Stimulated activated CD4-positive, alpha-beta T cell treated with anti-CD3 and anti-CD28 coated beads, Interleukin-1b, Interleukin-23, amount 100 ng/mL, for 48 hours (primary cell): ENCODE measurements at places on chromosomes 13 and 19.
A peak's percentile ranks its signal among the peaks of the same experiment; 100 is the strongest.

DNA sequence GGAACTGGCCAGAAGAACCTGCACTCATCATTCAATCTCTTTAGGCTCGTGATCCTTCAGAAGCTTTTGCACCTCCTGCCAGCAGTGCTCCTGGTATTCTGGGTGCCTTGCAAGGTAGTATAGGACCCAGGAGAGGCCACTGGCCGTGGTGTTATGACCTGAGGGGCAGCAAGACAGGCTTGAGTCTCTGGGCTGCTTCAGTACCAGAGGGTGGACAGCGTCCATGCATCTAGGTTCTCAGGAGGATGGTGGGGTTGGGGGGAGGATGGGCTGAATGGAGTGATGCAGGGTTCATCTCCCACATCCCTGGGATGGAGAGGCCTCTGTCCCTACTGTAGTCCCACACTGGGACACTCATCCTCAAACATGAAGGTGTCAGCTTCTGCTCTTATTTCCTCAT, 41.1 kb downstream of the OR10H4 start:
- DNase-seq: no peak

DNA sequence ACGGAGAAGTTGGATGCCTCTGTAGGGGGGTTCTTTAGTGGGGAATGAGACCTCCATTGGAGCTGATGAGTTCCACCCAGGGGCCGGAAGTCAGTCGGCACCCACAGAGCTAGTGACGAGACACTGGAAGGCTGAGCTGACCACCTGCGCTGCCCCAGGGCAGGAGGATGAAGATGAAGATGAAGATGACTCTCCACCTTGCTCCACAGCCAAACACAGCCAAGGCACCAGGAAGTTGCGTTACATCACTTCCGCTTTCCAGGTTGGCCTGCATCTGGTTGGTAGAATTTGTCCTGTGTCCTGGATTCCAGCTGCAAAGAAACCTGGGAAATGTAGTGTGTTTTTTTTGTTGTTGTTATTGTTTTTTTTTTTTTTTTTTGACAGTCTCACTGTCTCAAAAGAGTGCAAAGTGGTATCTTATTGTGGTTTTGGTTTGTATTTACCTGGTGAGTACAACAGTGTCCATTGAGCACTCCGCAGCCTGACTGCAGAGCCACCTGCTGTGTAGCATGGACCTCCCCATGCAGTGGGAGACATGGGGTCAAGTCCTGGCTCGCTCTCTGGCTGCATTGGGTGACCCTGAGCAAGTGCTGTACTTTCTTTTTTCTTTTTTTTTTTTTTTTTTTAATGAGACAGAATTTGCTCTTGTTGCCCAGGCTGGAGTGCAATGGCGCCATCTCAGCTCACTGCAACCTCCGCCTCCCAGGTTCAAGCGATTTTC, 1.9 kb downstream of the TBC1D17 start:
- DNase-seq: no peak

- no peak for DNase-seq
Measured at GRCh38 chr19:4447327-4448146, 10.1 kb downstream of the UBXN6 start.

- peak; percentile 46 for DNase-seq
Measured at GRCh38 chr19:35509018-35509652, 4.3 kb downstream of the DMKN start.

GRCh38 chr13:83929157-83929556, 46.9 kb upstream of the SLITRK1 start:
- DNase-seq: no peak

- DNase-seq: peak; percentile 22
Measured at GRCh38 chr13:50257646-50258045, 242.4 kb downstream of the KCNRG start.

DNA sequence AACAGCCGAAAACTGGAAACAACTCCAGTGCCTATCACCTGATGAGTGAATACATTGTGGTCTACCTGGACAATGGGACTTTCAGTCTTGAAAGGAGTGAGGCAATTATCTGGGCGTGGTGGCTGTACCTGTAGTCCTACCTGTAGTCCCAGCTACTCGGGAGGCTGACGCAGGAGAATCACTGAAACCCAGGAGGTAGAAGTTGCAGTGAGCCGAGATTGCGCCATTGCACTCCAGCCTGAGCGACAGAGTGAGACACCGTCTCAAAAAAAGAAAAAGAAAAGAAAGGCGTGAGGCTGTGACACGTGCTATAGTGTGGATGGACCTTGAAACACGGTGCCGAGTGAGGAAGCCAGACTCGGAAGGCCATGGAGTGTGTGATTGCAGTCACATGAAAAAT, 4.1 kb upstream of the NTN5 start:
- DNase-seq: no peak

DNA sequence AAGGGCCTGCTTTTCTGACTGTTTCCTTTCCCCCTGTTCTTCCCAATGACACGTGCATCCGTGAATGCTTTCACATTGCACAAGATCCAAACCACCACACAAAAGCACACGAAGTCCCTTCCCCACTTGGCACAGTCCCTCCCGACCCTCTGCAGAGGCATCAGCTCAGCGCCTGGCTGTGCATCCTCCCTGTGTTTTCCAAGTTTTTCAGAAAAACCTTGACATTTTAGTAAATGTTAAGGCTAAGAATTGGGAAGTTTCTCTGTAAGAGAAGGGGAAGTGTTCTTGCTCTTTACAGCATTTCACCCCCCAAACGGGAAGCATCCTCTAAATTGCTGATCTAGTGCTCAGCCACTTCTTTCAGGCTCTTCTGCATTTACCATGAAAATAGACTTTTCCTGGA, 94.5 kb upstream of the TM9SF2 start:
- no peak for DNase-seq

- peak; percentile 23 for DNase-seq
Measured at GRCh38 chr19:13748169-13748828, 16.0 kb upstream of the MRI1 start.

DNA sequence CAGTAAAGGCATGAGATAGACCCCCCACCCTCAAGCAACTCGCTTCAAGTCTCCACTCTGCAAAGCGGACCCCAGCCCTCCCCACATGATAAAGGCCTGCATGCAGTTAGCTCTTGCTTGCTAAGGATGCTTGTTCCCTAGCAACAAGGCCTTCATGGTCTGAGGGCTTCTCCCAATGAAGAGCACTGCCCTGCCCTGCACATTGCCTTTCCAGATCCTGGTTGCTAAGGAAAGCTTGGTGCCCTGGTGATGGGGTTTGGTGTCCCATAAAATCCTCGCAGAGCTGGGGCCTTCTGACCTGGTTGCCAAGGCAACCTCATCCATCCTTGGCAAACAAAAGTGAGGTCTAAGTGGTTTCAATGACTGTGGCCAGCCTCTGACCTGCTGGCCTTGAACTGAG, 6.0 kb downstream of the DBP start:
- no peak for DNase-seq

DNA sequence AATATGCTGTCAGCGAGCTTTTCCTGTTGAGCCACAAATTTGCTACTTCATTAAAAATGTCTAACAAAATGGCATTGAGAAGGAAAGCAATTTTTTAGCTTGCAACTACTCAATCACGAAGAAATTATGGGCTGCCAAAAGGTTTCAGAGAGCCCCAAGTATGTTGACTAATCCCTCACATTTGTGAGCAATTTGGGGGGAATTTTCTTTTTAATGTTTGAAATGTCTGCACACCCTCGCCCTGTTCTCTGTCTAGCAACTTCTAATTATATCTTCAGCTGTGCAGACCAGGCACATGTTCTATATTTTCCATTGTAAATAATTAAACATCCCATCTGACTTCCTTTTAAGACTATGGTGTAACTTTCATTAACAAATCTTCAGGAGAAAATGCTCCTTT, 192.9 kb downstream of the DCT start:
- no peak for DNase-seq

DNA sequence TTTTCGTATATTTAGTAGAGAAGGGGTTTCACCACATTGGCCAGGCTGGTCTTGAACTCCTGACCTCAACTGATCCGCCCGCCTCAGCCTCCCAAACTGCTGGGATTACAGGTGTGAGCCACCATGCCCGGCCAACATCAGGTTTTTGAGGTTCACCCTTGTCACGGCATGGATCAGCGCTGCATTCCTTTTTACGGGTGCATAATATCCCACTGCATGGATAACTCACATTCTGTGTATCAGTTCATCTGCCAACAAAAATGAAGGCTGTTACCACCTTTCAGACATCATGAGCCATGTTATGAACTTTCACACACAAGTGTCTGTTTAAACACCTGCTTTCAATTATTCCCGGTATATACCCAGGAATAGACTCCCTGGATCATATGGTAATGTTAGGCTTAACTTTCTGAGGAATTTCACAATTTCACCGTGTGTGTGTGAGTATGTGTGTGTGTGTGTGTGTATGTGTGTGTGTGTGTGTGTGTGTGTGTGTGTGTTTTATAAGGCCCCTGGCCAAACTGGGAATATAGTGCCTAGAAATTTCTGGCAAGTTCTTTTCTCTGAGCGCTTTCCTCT, 52.2 kb downstream of the AP1M1 start:
- DNase-seq: no peak

- DNase-seq: no peak
Measured at GRCh38 chr13:96762876-96763275, 231.4 kb downstream of the OXGR1 start.
